ENCODE measurements at places on chromosomes 1 and 21.

- no peak for DNase-seq
Observed at GRCh38 chr1:89697383-89697782, 64.5 kb downstream of the LRRC8C start.

DNA sequence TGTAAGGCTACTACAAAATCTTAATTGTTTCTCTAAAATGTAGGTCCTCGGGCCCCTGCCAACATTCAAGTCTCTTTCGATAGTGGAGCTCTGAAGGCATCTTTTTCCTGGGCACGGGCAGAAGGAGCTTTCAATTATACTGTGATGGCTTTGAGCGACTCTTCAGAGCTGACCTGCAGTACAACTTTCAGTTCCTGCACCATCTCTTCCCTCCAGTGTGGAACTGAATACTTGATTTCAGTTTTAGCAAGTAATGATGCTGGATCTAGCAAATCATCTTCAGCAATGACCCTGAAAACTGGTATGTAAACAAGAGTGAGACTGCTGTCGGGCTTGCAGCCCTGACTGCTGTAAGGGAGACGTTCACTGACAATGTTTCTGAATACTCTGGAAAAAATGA, 9.6 kb downstream of the FNDC7 start:
- no peak for DNase-seq

- no peak for DNase-seq
Observed at GRCh38 chr1:26268290-26269197, 11.3 kb upstream of the SH3BGRL3 start.

DNA sequence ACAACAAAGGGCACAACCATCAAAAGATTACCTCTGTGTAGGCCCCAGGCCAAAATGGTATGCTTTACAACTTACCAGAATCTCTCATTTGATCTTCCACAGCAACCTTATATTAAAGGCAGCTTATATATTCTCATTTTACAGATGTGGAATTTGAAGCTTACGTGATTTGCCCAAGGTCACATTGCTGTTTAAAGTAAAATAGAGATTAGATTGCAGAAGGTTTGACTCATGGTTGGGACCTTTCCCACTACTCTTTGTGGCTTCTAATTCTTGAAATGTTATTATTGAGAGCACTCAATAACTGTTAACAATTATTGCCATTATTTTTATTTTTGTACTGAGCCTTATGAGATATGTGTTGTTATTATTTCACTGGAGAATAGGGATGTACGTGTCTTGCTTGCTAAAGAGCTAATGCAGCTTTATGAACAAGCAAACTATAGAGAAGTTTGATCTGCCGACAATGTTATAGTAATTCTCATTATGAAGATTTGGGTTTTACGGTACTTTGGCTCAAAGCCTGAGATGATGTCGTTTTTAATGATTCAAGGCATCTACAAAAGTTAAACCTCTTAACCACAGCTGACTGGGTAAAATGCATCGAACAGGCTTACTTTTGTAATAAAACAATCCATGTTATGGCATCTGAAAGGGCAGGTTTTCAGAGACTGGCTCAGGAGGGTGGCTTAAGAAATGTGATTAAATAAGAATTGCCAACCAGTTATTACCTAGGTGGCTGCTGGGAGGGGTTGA, 43.3 kb upstream of the TSNAX start:
- DNase-seq = no peak

DNA sequence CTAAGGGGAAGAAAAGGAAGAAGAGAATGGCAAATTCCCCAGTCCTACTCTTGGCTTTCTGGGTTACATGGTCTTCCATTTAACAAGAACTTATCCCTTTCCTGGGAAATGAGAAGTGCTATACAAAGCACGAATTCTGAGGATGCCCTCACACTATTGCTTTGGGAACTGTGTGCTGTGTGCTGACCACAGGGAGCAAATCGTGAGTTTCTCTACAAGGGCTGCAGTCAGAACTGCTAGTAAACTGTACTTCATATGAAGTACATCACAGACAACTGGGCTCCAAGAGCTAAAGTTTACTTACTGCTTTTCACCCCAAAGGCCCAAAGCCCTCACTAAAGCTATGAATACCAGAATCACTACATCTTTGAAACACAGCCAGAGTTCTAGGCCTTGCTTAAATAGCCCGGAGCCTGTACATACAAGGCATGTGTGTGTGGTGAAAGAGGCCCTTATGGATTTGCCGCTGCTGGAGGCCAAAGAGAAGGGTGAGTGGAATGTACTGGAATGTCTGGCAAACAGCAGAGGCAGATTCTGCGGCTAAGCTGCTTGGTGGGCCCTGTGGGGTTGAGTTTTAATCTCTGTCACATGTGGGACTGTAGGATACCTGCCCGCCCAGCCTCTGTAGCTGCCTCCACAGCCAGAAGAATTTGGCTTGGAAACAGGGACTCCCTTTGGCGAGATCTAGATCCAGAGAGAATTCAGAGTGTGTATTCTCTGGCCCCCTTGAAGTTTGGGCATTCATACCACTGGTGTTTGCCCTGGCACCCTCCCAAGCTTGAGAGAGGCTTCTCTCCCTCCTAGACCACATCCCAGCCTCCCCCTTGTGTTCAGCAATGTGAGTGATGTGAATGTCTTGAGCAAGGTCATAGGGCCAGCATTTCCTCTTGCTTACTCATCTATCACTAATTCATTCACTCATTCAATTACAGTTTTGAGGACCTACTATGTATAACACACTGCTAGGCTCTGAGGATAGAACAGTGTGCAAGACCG, 21.9 kb upstream of the TRIM67 start:
- no peak for DNase-seq

DNA sequence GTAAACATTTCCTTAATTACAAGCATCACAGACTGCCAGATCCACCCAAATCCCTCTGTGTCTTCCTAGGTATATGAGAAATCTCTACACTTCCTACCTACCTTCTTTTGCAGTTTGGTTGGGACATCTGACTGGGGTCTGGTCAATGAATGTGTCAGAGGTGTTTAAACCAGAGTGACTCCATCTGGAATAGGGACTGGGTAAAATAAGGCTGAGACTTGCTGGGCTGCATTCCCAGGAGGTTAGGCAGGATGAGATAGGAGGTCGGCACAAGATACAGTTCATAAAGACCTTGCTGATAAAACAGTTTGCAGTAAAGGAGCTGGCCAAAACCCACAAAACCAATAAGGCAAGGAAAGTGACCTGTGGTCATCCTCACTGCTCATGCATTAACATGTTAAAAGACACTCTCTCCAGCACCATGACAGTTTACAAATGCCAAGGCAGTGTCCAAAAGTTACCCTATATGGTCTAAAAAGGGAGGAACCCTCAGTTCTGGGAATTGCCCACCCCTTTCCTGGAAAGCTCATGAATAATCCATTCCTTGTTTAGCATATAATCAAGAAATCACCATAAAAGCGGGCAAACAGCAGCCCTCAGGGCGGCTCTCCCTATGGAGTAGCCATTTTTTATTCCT, 87.4 kb upstream of the BACE2 start:
- DNase-seq = no peak

DNA sequence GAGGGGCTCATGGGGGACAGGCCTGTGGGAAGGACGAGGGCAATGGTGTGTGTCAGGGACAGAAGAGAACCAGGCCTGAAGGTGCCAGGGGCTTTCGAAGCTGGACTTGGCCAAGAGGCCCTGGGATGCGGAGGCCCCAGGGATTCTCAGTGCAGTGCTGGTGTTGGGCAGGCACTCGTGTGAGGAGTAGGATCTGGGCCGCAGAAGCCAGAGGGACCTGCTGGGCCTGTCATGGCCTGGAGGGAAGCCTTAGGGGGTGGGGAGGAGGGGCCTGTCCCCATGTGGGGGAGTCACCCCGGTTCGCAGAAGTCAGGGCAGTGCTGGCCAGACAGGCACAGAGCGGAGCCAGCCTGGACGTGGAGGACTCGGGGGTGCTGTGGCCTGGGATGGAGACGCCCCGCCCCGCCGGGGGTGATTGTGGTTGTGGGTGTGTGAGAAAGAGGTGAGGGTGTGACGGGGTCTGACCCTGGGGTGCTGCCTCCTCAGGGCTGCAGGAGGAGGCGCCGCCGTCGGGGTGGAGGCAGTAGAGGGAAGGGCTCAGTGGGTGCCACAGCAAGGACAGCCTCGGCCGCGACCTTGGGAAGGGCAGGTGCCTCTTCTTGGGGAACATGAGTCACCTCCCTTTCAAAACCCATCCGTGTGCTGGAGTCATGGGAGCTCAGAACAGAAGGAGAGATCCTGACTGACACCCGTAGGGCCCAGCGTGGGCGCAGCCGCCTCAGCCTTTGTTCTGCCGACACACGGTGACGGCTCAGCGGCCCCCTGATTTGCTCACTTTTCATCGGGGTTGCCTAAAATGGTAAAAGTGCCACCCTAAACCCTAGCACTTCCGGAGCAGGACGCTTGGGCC, 33.9 kb downstream of the FAAP20 start:
- no peak for DNase-seq

- no peak for DNase-seq
Observed at GRCh38 chr1:165815725-165816124, 11.7 kb upstream of the UCK2 start.

Measured in upper lobe of left lung (tissue), 6 donors.